ENCODE measurements at places on chromosomes 5 and 9.
A peak's percentile ranks its signal among the peaks of the same experiment; 100 is the strongest.

- peak; percentile 75 for DNase-seq
Observed at GRCh38 chr5:137563646-137564397, 64.7 kb upstream of the SPOCK1 start.

GRCh38 chr5:176570044-176570443 is 20.9 kb downstream of the CDHR2 start:
- DNase-seq, result peak; percentile 64

- no peak for DNase-seq
Observed at GRCh38 chr9:92058723-92059444, 56.3 kb downstream of the SPTLC1 start.

DNA sequence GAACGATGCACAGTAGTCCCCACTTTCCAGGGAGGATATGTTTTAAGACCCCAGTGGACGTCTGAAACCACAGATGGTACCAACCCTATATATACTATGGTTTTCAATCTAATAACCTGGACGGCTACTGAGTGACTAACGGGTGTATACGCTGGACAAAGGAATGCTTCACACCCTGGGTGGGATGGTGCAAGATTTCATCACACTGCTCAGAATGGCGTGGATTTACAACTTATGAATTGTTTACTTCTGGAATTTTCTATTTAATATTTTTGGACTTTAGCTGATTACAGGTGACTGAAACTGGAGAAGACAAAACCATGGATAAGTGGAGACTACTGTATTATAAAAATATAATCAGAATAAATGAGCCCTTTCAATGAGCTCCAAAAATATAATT is 147.6 kb upstream of the TRIM32 start:
- DNase-seq, result no peak

DNA sequence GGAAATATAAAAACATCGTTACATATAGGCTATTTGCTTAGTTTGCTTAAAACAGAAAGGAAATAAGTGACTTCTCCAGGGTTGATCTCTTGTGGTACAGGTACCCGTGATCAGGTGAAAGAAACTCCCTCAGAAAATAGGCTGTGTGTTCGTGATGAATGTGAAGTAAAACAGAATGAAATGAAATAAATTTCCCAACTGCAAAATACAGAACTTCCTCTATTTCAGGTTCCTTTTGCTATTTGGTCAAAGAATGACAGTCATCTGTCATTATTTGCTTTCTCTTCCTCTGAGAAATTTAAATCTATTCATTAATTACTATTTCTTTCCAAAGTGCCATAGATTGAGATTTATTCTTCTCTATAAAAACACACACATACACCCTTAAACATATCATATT is 408.1 kb downstream of the FAM170A start:
- no peak for DNase-seq

GRCh38 chr5:172941067-172941516 is 18.1 kb upstream of the RPL26L1 start:
- peak; percentile 18 for DNase-seq

- DNase-seq, result no peak
Observed at GRCh38 chr9:4938496-4938895, 46.6 kb upstream of the JAK2 start.

DNA sequence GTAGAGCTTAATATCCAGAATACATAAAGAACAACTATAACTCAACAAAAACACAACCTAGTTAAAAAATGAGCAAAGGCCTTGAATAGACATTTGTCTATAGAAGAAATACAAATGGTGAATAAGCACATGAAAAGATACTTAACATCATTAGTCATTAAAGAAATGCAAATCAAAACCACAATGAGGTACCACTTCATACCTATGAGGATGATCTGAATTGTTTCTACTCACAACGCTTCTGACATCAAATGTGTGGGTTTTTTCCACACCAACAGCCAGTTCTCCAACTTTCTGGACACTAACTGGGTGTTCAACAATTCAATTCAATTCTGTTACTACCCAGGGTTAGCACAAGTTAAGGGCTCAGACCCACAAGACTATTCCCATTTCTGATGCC is 22.0 kb downstream of the SREK1IP1 start:
- no peak for DNase-seq

GRCh38 chr9:34332076-34332964 is 3.0 kb downstream of the NUDT2 start:
- DNase-seq, result peak; percentile 76

- peak; percentile 21 for DNase-seq
Observed at GRCh38 chr9:114321759-114322158, 1.1 kb upstream of the ORM1 start.

DNA sequence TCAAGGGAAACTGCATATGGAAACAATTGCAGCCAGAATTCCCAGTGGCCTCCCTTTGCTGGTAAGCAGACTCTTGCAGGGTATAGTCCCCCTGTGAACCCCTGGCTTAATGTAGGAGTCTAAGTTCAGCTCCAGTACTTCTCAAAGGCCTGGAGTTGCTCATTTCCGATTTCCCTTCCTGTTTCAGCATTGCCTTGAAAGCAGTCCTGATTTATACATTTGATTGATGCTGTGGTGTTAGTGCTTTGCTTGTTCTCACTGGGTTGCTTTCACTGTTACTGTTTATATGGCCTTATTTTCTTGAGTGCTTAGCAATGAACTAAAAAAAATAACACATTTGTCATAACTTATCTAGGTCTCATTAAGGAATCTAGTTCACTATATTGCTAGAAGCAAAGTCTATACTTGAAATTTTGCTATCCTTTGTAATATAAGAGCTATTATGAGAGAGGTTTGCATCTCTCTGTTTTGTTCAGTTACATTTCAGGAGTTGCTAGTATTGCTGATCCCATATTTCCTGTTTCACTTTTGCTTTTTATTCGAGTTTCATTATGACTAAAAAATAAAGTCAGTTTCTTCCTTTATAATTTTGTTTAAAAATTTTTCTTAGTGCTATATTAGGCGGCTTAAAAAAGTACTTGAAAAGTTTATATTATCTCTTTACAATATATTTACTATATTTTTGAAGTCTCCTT is 122.4 kb upstream of the NMUR2 start:
- no peak for DNase-seq

DNA sequence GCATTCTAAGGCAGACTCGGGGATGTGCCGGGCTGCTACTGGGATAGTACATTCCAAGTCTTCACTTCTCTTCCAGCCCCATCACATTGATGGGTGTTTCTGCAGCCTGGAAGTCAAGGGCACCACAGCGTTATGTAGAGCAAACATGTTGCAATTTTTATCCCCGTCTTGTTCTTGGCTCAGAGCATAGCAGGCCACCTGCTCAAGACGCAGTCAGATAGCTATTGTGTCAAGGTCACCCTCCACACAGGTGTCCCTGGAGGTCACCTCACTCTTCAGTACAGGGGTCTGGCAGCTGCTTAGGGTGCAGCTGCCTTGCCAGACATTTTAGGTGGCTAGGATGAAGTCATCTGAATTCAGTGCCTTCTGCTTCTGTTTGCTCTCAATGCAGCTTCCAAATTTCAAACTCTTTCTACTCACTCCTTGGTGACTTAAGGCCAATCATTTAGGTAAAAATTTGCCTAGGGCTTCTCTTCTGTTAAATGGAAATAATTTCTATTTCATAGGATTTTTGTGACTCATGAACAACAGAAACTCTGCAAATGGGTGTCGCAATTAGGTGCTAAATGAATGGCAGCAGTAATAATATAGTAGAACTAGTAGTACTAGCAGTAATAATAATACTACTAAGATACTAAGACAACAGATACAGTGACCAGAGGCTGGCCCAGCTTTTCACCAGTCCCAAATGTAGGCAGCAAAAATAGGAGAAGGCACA is 24.3 kb downstream of the KCNV2 start:
- DNase-seq, result no peak

- no peak for DNase-seq
Observed at GRCh38 chr5:75472973-75473372, 38.5 kb downstream of the CERT1 start.

- no peak for DNase-seq
Observed at GRCh38 chr9:93896496-93897033, 58.6 kb downstream of the BARX1 start.

DNA sequence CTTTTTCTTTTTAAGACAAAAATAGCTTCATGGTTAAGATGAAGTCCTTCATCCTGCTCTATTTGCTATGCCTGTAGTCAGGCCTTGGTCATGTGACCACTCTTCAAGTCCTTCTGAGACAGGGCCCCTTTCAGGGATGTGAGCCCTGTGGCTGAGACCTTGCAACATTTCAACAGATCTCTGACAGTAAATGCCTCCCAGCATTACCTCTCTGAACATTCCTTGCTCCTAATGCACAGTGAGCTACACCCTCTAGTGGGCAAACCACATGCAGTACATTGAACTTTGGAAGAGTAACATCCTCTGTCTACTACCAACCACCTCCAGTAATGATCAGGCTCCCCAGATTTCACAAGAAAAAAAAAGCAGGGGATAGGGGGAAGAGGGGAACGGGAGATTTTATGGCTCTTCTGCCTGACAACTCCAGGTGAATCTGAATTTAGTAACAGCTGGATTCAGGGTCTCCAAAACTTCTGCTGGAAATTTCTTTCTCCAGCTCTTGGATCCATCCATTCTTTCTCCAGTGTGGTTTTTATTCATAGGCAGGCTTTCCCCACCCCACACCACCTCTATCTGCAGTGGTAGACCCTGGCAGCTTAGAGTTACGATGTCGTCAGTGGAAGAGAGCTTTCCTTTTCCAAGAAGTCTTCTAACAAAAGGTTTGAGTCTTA is 8.9 kb upstream of the FBXO38 start:
- peak; percentile 69 for DNase-seq

GRCh38 chr5:108212775-108213346 is 169.0 kb downstream of the FBXL17 start:
- DNase-seq, result peak; percentile 14

DNA sequence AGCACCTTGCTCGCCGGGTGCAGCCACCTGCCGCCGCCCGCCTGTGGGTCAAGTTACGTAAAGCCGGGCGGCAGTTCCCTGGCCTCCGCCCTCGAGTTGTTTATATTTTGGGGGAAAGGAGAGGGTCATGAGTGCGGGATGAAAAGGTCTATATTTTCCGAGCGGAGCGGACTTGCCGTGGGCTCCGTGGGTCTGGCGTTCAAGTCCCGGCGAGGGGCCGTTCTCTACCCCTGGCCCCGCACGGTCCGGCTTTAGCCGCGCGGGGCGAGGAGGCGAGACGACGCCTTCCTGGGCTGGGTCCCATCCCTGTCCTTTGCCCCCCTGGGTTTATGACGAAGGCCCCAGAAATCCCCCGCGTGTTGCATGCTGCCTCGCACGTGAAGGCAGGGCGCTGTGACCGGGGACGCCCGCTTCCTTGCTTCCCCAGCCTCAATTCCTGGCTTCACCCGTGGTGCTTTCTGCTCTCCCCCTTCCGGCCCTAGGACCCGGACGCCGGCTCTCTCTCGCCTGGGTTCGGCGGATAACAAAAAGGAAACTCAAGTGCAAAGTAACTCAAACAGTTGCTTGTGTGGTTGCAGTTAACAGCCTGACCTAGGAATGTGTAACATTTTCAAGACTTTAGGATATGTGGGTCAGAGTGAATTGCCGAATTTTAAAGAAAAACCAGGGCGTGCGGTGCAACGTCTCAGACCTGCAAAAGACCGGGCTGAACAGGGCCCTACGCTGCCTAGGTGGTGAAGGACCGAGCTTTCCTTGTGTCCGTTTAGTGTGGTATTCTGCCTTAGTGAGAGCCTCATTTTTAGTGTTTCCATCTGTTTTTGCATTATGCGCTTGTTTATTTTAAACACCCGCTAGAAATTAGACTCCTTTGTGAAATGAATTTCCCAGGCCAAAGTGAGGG is 810 bp downstream of the VPS13A start:
- DNase-seq, result peak; percentile 29

- DNase-seq, result no peak
Observed at GRCh38 chr9:107281922-107282667, 984 bp upstream of the RAD23B start.

- no peak for DNase-seq
Observed at GRCh38 chr5:108749128-108749861, 1.6 kb downstream of the FER start.

- no peak for DNase-seq
Observed at GRCh38 chr9:132804576-132805295, 73.3 kb downstream of the AK8 start.

DNA sequence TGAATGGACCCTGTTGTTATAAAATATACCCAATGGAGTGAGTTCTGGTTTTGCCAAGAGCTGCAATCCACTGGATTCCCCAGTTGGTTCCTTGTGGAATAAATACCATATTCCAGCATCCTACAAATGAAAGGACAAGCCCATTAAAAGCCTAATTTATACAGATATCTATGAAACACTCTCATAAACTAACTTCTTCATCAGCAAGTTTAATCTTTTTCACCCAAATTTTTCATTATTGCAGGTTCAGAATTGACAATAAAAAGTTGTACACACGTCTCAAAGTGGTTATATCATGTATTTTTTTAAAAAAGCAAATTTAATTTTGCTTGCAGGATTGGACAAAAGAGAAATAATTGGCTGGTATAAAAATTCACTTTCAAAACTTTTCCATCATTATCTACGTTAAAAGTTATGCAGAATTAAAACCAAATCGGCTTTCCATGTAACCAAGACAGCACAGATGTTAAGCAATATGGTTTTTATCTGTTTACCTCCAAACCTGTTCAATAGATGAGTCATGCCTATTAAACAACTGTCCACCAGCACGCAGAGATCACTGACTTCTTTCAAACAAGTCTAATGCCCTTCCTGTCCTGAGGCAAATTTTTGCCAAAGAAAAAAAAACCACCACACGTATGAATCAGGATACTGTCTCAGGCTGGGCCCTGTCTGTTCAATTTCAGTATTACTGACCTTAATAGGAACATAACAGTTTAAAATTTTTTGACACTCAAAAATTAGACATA is 42.5 kb downstream of the CEMIP2 start:
- DNase-seq, result peak; percentile 40

DNA sequence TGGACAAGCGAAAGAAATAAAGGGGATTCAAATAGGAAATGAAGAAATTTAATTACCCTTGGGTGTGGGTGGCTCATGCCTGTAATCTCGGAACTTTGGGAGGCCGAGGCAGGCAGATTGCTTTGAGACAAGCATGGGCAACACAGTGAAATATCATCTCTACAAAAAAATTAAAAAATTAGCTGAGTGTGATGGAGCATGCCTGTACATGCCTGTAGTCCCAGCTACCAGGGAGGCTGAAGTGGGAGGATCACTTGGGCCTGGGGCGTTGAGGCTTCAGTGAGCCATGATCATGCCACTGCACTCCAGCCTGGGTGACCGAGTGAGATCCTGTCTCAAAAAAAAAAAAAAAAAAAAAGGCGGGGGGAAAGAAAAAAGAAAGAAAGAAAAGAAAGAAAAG is 4.0 kb upstream of the RCL1 start:
- no peak for DNase-seq

GRCh38 chr5:141814064-141814964 is 63.9 kb downstream of the PCDH1 start:
- peak; percentile 17 for DNase-seq

- DNase-seq, result no peak
Observed at GRCh38 chr5:157175071-157175612, 5.5 kb upstream of the ITK start.

DNA sequence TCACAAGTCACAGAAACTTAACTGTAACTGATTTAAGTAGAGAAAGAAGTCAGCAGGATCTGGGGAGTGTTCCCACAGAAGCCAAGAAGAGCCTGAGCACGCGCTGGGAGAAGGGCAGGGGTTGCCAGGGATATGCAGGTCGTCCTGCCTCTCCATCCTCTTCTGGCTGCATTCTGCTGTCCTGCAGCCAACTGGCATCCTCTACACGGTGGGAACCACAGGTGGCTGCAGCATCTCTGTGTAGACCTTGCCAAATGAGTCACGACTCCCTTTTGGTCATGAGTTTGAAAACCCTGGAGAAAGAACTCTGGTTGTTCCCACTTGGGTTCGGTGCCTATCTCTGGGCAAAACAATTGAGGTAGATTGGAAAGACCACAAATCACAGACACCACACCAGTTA is 38.4 kb upstream of the PCA3 start:
- no peak for DNase-seq

Data from fibroblast of the aortic adventitia (primary cell).